ENCODE measurements at places on chromosomes 6 and 20.

GRCh38 chr20:44643596-44644229, 7.8 kb downstream of the ADA start:
- peak; percentile 71 for DNase-seq

DNA sequence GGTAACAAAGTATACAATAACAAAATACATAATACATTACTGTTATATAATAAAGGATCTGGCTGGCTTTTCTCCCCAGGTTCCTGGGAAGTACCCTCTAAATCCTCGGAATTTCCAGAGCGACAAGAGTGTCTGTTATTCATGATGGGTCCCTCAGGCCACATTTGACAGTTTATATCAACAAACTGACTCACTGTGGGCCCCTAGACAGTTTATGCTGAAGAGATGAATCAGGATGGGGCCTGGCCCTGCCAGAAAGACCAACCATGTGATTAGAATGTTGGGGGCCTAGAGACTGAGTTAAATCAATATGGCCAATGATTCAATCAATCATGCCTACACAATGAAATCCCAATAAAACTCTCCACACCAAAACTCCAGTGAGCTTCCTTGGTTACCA, 13.5 kb downstream of the USP45 start:
- no peak for DNase-seq

DNA sequence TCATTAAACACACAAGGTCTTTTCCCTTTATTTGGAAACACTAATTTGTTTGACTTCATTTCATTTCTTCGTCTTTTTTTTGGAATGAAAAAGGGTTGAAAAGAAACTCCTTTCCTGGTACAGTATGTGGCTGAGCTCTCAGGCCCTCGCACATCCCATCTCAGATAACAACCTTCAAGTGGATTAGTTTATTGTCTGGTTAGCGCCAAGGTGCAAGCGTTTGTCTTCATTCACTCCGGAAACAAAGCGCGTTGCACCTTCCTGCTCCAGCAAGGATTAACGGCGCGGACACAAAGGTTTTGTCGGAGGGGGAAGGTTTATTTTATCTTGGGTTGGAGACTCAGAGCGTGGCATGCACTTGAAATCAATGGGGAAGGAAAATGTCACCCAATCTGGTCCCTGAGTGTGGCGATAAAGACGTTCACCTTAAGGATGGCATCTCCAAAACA, 5.3 kb upstream of the NKX2-2 start:
- DNase-seq, result no peak

DNA sequence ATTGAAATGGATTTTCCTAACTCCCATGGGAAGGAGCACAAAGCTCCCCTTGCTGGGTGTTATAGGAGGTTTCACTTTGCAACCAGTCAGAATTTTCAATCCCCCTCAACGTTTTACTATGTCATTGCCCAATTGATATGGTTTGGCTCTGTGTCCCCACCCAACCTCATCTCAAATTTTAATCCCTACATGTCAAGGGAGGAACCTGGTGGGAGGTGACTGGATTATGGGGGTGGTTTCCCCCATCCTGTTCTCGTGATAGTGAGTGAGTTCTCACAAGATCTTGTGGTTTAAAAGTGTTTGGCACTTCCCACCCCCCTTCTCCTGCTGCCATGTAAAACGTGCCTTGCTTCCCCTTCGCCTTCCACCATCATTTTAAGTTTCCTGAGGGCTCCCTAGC, 62.9 kb downstream of the ZMYND8 start:
- DNase-seq, result no peak

DNA sequence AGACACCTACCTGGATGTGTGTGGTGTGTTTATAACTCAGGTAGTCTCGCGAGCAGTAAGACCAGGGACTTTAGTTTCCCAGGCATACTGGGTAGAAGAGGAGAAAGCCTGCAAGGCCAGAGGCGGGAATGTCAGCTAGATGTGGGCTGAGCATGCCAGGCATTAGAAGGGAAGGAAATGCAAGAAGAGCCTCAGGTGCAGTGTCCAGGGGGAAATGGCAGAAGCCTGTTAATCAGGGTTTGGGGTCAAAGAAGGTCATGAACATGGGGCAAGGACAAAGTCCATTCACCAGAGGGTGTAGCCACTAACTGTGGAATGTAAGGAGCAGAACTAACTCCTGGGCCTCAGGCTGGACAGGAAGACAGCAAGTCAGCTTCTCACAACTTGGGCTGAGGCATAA, 305.0 kb downstream of the SMOC2 start:
- no peak for DNase-seq

- no peak for DNase-seq
Measured at GRCh38 chr6:135094403-135094821, 39.8 kb upstream of the HBS1L start.
